Fibroblast of upper back skin (primary cell): ENCODE measurements at places on chromosomes 4 and X.

DNA sequence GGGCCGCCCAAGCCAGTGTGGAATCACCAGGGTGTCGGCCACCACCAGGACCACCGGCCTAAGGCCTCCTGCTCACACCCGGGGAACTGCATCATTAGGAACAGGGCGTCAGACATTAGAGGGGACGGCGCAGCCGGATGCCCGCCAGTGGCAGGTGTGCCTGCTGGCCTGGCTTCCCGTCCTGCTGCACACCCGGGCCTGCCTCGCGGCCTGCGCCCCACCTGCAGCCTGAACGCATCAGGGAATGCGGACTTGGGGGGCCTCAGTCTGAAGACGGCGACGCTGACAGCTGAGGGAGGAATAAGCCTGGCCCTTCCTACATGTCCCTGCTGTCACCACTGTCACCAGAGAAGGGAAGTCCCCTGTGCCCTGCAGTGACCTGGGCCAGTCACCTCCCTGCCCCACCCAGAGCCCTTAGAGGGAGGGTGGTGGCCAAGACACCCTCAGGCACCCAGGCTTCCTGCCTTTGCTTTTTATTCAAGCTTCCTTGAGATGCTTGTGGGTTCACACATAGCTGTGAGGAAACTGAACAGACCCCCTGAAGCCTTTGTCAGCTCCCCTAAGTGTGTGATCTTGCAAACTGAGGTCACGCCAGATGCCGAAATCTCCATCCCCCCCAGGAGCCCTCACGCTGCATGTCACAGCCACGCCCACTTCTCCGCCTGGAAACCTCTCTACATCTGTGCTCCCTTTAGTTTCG, 3.2 kb downstream of the DGKQ start:
- peak; percentile 7 for DNase-seq

DNA sequence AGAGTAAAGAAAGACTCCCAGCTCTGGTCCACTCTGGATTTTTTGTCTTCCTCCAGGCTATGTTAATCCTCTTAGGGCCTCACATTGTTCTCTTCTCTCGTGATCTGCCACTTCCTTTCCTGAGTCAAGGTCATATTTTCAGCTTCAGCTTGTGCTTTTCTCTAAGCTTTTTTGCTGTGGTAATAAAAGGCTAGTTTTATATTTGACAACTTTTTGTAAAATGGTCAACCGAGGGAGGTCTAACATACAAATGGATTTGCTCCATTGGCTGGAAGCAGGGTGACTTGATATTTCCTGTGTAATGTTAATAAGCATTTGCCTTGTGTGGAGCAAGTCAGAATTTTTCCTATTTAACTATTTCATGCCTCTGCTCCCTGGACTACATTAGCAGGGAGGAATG, 239.7 kb downstream of the RAB28 start:
- no peak for DNase-seq

- DNase-seq, result no peak
These were observed 9.8 kb upstream of the PDS5A start for GRCh38 chr4:39987485-39987884.

GRCh38 chr4:91936311-91936710, 367.5 kb upstream of the GRID2 start:
- peak; percentile 67 for DNase-seq

DNA sequence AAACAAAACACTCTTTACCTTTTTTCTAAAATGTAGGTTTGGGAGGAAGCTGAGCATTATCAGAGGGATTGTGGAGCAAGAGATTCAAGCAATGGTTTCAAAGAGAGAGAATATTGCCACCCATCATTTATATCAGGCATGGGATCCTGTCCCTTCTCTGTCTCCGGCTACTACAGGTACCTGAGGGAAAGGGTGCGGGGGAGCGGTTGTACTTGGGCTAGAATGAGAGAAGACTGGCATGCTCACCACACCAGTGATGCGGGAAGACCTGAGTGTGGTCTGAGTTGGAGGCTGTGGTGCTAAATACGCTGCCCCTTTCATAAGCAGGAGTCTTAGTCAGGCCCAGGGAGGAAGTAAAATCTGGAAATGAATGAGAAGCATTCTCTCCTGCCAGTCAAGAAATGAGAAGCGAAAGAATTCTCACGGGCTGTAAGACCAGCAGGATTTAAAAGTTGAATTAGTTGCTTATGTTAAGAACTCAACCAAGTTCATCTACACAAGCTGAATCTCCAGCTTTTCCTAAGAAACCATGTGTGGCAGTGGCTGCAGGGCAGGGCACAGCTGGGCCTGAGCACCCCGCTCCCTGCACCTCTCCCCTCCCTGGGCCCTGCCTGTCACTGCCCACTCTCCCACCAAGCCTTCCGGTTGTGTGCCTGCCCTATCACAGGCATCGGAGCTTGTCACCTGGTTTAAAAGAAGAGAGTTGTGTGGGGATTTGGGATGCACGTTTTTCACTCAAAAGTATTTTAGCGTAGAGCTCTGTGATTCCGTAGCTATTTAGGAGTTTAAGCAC, 24.8 kb upstream of the MSANTD1 start:
- no peak for DNase-seq

DNA sequence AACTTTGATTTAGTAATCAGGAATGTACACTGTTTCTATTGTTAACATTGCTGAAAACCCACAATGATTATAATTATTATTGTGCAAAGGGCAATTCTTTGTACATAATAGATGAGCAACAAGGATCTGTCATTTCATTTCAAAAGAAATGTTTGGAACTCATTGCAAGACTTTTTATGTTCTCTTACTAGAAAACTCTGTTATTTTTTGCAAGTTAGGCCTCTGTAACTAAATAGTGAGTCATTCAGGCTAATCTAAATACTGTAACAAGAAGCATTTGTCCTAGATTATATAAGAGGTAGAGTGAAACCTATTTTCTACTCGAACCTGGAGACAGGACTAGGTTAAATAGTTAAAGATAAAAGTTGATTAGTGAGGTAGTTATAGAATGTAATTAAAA, 93.2 kb upstream of the FAM47B start:
- peak; percentile 31 for DNase-seq
